ENCODE measurements at places on chromosomes 3 and 15.

DNA sequence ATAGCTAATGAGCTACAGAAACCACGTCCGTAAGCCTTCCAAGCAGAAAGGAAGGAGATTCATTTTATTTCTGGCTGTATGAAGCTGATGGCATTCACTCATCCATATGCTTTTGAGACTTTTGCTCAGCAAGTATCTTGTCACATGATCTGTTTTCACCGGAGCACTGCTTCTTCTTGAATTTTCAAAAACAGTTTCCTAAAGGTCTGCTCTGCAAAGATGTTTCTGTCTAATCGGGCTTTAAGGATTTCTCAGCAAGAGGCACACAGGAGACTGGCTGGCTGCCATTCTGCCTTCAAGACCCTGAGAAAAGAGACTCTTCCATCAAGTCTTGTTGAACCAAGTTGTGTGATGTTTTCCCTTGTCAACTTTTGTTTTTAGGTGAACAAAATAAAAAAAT is 289.6 kb upstream of the LYSMD4 start:
- no peak for DNase-seq

GRCh38 chr3:53718462-53718861 is 127.8 kb downstream of the CHDH start:
- DNase-seq = no peak

DNA sequence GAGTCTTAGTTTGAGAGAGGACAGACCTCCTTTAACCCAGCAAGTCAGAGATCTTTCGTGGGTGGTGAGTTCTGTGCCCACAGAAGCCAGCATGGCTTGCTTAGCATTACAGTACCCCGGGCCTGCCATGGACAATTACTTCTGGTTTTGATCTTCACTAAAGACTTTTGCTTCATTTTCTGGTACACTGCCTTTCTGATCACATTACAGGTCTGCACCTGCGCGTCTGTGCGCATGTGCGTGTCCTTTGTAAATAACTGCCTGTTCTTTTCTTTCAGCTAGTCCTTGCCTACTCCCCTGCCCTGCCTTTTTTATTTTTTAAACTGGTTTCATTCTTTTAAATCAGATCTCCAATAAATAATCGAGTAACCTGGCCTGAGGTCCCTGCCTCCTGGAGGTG is 57.1 kb upstream of the CMTM8 start:
- DNase-seq = no peak

- peak; percentile 25 for DNase-seq
Observed at GRCh38 chr15:90423801-90424319, 35.8 kb downstream of the IQGAP1 start.

DNA sequence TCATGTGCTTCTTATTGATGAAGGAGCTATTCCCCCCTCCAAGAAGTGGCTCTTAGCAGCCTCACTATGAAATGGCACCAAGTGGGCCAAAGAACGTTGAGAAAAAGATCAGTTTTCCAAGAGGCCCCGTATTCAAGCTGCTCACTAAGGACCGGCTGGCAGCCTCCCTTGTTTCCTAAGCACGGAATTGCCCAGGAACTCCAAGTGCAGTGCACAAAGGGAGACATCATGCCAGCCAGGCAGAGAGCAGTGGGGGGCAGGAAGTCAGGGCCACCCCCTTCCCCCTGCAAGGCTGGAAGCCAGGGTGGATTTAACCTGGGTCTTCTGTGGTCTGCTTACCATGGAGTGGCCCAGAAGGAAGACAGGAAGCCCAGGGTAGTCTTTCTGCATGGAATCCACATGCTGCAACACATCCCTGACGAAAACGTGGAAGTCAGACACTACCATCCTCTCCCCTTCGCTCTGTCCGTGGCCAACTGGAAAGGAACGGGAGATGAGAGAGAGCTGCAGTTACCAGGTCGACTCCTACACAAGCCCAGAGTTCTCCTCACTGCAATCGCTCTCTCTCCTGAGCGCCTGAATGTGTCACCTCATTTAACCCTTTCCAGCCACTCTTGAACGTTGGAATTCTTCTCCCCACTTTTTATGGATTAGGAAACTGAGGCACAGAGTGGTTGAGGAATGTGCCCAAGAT is 49.5 kb downstream of the ABTB1 start:
- no peak for DNase-seq

- peak; percentile 8 for DNase-seq
Observed at GRCh38 chr3:182920515-182921084, 59.7 kb downstream of the DCUN1D1 start.

- peak; percentile 53 for DNase-seq
Observed at GRCh38 chr15:64749999-64750657, 25.3 kb downstream of the RBPMS2 start.

DNA sequence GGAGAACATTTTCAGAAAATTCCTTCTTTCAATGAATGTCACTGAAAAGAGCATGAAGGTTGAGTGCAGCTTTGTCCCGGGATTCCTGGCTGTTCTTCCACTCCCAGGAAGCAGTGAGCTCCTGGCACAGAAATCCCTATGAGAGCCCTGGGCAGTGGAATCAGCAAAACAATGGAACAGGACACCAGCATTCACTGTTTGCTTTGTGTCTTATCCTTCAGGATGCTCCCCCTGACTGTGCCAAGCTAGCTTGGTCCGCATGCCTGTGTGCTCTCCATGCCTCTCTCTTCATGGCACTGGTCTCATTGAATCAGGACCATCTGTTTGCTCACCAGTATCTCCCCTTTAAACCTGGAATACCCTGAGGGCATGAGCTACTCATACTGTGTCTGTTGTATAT is 102.0 kb upstream of the GADL1 start:
- DNase-seq = no peak

DNA sequence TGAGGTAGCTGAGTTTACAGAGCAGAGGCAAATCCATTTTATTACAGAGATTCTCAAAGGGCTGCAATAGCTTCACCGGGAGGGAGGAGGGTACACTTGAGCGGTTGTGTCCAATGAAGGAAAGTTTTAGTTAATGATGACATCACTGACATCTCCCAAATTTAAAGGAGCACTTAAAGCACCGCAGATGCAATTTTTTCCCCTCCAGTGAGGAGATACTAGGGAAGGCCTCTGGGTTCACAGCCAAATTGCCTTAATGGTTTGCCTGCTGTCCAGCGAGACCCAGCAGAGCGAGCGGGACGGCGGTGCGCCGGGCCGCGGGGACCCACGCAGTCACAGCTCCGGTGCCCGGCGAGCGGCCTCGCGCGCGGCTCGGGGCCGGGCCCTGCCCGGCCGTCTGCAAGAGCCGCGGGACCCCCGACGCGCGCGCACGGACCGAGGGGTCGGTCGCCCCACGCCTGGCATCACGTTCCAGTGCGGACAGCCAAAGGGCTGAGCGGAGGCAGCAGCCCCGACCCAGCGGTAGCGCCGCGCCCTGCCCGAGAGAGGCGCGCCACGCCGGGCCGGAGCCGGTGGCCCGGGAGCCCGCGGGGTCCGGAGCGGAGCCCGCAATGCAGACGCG is 160.5 kb upstream of the CHRNA7 start:
- no peak for DNase-seq

All from EH (cell line).